ENCODE measurements at places on chromosomes 6 and 20.

GRCh38 chr6:169240591-169241390 is 12.9 kb downstream of the THBS2 start:
- DNase-seq = no peak

DNA sequence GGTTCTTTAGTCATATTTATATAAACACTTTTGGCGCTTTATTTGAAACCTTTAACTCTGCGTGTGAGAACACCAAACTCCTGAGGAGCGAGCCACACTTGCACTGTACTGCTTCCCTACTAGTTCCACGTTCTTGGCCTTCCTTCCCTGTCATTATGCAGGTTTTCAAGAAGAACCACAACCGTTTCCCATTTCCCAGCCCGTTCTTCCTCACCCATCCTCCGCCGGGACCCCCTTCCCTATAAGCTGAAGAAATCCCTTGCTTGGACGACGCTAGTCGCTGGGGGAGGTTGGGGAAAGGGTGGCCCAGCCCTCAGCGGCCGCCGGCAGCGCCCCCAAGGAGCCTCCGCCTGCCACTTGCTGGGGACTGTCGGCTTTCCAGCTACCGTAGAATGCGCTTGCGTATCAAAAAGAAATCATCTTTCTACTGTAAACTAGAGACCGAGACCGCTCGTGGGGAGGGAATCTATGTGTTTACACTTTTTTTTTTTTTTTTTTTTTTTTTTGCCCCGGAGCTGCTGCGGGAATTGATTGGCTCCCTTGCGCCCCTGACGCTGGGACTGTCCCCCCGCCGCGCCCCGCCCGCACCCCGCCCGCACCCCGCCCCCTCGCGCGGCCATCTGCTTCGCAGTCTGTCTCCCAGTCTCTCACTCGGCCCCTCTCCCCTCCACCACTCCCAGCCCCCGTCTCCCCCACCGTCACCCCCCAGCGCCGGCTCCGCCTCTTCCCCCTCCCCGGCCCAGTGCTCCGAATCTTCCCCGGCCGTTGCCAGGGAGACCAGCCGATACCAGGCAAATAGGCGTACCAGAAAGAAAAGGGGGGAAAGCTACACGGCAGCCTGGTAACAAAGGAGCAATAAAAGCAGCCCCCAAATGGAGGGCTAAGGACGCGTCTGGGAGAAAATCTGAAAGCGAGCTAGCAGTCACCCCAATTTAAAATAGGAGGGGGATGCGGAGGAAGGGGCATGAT is 2.3 kb upstream of the MARCKS start:
- no peak for DNase-seq

DNA sequence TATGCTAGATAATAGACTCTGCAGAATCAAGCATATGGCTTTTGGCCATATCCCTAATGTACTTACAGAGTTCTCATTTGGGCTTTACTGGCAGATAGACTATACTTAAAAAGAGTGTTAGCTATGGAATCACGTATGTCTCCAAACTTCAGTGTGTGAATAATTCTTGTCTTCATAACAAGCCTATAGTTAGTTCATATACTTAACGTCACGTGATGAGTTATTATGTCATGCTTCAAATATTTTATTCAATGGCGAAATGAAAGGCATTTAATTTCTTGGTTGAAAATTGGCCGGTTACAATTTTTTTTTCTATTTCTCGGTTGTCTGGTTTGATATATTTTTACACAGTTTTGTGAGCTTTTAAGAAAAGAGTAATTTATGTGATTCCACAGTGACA is 62.7 kb downstream of the MEI4 start:
- DNase-seq = no peak

DNA sequence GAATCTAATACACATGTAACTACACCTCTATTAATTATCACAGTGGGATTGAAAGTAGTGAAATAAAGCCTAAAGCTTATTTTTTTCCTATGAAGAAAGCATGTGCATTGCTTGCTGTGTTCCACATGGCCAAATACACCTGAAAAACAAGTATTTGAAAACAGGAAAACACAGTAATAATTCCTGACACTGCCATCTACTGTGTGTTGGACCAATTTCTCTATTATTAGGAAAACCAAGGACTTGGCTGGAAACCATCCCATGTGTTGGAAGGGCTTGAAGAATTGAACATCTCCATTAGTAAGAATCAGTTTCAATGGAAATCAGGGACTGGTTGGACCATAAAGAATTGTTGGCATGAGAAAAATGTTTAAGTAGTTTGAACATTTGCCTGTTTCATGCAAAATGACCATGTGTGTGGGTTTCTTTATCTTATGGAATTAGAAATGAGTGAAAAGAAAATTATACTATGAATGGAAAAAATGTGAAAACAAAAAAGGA is 124.1 kb downstream of the PHF3 start:
- no peak for DNase-seq

GRCh38 chr6:20711518-20711917 is 177.3 kb downstream of the CDKAL1 start:
- no peak for DNase-seq

GRCh38 chr6:167136376-167136775 is 13.5 kb downstream of the CCR6 start:
- no peak for DNase-seq

- DNase-seq = no peak
Observed at GRCh38 chr20:1203630-1204029, 376 bp downstream of the C20orf202 start.

DNA sequence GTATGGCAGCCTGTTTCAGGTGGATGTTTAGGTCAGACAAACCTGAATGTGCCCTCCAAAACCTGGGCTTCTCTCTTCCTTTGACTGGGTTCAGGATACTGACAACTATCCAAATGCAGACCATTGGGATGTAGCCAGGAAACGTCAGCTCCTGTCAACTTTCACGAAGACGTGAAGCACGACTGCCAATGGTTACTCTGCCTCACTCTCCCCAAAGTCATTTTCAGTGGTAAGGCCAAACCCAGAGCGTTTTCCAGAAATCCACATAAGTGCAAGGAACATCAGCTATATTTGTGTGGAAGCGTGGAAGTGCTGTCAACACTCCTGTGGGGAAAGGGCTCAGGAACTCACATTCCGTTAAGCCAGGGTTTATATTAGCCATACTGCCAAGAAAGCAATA is 20.1 kb upstream of the RCAN2 start:
- no peak for DNase-seq

DNA sequence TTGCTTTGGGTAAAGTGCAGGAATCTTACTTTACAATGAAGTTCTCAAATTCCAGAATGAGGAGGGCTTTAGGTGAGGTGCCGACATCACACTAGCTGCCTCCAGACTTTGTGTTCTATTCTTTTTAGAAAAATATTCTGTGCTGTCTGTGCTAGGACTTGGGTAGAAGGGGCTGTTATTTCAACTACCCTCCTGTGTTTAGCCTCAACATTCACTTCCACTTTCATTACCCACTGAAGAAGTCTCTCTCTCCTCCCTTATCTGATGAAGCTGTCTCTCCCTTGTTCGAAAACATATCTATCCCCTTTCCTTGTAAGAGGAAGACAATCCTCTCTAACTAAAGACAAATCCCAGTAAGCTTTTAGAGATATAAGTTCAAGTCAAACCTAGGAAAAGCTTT is 25.0 kb upstream of the BRPF3 start:
- DNase-seq = no peak

- no peak for DNase-seq
Observed at GRCh38 chr20:46342451-46343347, 34.4 kb upstream of the CDH22 start.

DNA sequence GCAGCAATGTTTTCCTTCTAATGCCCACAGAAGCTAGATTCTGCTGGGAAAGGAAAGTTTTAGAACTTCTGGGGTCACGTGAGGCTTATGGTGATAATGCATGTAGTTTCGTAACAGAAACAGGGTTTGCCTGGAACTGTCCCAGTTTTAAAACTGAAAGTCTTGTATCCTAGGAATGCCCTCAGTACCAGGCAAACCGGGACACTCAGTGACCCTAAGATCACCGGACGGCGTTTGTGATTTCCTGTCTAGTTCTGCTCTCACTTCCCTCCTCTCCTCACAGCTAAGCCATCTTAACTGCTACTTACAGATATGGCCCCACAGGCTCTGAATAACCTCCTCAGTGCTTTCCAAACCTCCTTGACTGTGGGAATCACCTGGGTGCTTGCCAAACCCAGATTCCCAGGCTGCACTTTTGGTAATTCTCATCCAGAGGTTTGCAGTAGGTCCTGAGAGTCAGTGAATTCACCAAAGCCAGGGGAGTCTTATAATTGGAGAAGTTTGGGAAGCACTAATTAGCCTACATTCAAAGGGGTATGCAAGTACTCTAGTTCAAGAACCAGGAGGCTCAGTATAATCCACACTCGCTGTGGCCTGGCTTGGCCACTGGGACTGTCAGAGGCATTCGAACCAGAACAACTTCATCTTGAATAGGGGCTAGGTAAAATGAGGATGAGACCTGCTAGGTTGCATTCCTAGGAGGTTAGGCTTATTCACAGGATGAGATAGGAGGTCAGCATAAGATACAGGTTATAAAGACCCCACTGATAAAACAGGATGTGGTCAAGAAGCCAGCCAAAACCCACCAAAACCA is 231.6 kb upstream of the MYLIP start:
- DNase-seq = peak; percentile 65

DNA sequence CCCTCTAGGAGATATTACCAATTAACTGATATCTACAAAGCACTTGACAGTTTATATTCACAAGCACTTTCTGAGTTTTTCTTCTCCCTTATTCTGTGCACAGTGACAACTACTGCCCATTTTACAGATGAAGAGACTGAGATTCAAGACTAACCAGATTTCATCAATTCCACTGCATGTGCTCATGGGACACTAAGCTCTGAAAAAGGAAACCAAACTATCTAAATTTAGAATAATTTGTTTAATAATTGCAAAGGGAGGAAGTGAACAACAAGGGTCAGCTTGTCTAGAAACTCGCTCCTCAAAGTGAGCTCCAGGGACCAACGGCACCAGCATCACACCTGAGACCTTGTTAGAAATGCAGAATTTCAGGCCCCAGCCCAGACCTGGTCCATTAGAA is 50.8 kb upstream of the MYLIP start:
- DNase-seq = no peak

GRCh38 chr6:84074988-84075781 is 41.6 kb downstream of the MRAP2 start:
- peak; percentile 52 for DNase-seq

DNA sequence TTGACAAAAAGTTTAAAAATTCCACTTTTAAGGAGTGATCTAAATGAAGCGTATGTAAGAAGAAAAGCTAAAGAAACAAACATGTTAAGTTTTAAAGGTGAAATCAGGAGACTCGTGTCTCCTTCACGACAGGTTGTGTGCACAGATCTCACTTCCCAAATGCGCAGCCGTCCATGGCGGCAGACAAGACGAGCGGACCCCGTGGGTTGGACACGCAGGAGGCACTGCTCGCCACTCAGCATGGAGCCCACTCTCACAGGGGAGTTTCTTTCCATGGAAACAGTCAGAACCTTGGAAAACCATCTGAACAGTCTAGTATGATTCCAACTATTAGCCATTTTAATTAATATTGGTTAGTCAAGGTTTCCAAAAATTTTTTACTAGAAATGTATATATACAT is 48.9 kb downstream of the WDR27 start:
- DNase-seq = no peak

DNA sequence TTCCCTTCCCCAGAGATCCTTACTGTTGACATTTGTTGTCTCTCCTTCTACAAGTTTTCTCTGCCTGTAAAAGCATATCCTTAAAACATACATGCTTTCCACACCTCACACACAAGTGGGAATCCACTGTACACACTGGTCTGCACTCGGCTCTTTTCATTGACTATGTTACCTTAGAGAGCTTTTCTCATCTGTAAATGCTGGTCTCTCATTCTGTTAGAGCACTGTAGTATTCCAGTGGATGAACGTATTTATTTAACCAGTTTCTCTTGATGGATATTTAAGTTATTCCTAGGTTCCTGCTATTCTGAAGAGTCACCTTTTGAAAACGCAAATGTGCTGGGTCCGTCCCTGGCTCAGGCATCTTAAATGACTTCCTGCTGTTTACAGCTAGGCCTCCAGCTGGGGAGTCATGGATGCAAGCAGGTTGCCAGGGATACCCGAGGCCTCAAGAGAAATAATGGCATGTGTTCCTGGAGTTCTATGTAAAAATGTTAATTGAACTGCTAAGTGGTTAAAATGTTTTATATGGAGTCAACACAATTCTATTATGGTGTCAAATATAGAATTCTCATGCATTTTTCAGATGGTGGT is 61.1 kb upstream of the TGM3 start:
- DNase-seq = peak; percentile 46

Data from renal cortical epithelial cell (primary cell).